GM13977 (cell line): ENCODE measurements at places on chromosomes 1 and 21.

DNA sequence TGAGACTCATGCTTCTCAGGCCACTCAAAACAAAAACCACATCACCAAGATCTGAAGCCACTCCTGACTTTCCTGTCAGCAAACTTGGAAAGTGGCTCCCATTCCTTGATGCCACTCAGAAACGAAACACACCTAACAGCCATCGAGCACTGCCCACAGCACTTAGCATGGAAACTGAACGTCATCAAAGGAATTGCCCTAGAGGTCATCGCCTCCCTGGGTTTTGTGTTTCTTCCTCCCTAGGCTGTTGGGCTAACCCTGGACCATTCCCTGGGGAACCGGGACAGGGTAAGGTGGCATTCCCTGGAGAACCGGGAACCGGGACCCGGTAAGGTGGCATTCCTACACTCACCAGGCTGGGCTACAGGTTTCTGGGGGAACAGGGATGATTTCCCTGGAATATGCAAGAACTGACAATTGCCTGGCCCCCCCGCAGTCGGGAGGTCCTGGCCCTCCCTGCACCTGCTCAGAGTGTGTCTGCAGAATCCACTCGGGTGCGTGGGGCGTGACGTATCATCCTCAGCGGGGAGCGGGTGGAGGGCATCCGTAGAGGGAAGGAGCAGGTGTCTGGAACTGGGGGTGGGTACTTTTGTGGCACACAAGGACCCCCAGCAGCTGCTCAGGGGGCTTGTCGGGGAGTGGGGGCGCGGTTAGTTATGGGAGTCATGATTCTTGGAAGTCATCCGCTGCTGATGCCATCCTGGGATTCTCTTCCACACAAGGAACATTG lies 30.3 kb downstream of the SLC45A1 start:
- DNase-seq, result no peak

DNA sequence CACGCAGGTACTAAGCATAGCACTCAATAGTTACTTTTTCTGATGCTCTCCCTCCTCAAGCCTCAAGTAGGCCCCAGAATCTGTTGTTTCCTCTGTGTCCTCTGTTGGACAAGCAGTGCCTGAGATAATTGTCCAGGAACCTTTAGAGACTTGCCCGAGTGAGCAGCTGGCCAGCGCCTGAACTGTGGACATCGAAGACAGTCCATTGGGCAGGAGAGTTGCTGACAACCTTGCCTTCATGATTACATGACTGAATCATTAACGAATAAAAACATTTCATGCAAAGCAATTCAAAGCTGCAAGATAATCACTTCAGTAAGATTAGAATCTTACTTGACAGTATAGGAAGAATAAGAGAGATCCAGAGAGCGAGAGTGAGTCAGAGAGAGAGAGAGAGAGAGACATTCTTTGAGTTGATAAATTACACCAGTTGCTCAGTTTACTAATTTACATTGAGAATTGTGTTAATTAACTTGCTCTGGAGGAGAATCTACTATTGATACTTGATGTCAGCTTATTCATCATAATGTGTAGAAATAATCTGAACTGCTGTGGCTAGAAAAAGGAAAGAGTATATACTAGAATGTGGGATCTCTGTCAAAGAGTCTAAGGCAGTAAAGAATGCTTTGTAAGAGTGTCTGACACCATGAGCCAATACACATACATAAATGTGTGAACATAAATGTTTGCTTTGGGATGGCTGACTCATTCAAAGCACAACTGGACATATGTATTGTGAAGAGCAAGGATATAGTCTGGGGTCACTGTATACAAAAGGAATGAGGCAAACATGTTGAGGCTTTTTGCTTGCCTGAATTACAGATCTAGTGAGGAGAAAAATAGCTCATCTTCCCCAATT lies 216.0 kb downstream of the ZNF326 start:
- DNase-seq, result no peak

GRCh38 chr1:169102567-169102966 lies 3.9 kb upstream of the ATP1B1 start:
- DNase-seq, result no peak

DNA sequence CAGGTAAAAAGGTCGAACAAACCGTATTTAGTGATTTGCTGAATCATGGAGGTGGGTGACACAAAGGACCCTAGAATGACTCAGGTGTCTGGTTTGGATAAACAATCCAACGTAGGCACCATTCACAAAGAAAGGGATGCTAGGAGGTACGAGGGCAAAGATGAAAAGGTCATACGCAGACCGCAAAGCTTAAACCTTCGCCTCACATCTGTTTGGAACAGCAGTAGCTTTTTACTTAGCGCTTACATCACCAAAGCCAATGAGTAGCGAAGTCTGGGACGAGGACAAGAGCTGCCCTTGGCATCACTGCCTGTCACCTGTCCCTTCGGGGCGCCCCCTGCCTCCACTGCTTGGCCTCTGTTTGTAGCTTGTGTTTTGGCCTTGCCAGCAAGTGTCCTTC lies 350.2 kb downstream of the SMYD3 start:
- no peak for DNase-seq
